HT-29 (cell line): ENCODE measurements at places on chromosomes 13 and 19. TPM values are rescaled to one million over a fixed set of nuclear protein-coding genes. Genes with fewer than 3 reads are reported as not detected.
A peak's percentile ranks its signal among the peaks of the same experiment; 100 is the strongest.

Gene FUT6
- total RNA-seq: not detected in 2 replicates

Gene ZNF433
- total RNA-seq: 0.21 and 0.79 TPM in 2 replicates

GRCh38 chr19:28971049-28971448, 241.9 kb downstream of the UQCRFS1 start:
- DNase-seq: no peak

Gene MAP4K1
- total RNA-seq: 0.36 TPM in 1 of 2 replicates, not detected in the other

Gene PCID2
- 62.4 and 69.0 TPM in 2 replicates for total RNA-seq

Gene ARRDC5
- total RNA-seq: not detected in 2 replicates

Gene ADGRE3
- not detected in 2 replicates for total RNA-seq

DNA sequence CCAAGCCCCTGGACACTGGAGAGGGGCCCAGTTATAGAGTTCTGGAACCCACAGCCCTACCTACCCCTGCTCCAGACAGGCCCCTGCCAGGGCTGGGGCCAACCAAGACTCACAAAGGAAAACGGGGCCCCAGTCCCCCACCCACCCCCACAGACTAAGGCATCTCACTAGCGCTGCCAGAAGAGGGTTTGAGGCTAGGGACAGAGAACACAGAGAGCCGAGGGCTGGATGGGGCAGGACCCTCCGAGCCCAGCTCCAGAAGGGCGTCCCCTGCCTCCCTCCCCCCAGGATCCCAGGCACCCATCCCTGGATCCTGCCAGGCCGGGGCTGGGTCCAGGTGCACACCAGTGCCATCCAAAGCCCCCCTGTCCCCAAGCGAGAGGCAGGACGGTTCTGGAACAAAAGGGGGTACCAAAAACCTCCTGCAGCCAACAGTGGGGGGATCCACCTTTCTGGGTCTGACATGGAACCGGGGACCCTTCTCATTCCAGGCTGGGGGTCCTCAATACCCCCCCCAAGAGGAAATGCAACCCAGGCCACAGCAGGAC, 4.4 kb upstream of the REXO1 start:
- DNase-seq: no peak

GRCh38 chr19:43028866-43029265, 2.6 kb upstream of the PSG11 start:
- peak; percentile 4 for DNase-seq

Gene SIGLEC8
- total RNA-seq: not detected in 2 replicates

Gene VSTM1
- total RNA-seq: not detected in 2 replicates

Gene ZNF563
- 0.25 and 0.70 TPM in 2 replicates for total RNA-seq

GRCh38 chr13:19791953-19792537, 9.3 kb upstream of the PSPC1 start:
- no peak for DNase-seq

DNA sequence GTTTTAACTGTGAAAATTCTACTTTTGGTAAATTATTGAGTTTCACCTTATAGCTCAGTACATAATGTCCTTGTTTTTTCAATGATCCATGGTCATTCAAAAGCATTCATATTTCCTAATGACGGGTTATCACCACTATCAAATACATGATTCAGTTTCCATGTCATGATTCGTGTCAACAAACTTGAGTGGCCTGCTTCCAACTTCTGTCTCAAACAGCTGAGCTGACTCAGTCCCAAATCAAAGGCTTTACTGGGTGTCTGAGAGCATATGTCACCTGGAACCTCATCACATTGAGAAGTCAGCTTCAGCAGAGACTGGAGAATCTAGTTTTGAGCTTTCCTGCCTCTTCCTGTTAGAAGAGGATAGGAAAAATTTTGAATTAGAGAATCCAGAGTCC, 40.3 kb upstream of the SGCG start:
- DNase-seq: peak; percentile 23

- DNase-seq: no peak
Measured at GRCh38 chr19:57242821-57243220, 2.4 kb downstream of the ZNF805 start.

GRCh38 chr19:15251010-15251748, 18.9 kb upstream of the EPHX3 start:
- no peak for DNase-seq

Gene MZT1
- total RNA-seq: 26.1 and 26.2 TPM in 2 replicates

DNA sequence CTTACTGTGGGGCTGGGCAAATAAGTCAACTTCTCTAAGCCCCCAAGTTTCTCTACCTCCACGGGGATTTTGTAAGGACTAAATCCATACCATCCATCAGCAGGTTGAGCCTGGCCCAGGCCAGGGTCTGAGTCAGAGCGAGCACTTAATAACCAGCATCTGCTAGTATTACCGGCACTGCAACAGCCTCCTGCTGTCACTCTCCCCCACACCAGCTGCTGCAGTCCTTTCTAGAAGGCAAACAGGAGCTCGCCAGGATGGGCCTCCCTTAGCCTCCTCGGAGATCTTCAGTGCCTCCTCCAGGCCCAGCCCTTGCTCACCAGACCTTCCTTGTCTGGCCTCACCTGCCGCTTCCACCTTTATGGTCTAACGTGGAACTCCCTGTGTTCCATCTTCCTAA, 3.2 kb downstream of the NAPA start:
- no peak for DNase-seq

DNA sequence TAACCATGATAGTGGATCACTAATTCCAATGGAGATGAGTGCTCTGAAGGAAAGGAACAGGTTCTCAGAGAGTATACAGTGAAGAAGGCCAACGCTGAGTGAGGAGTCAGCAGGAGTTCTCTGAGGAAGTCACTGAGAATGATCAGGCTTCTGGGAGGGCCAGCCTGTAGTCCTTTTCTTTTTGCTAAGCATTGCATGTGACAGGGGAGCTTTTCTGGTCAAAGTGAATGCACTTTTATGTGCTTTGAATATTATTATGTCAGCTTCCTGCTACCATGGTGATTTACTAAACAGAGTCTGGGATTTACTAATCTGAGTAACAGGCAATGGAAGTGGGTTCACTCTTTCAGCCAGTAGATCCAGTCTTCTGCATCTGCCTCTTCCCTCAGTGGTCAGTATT, 81.1 kb upstream of the SERP2 start:
- DNase-seq: no peak

- DNase-seq: no peak
Measured at GRCh38 chr13:70502944-70503343, 394.7 kb upstream of the KLHL1 start.
